ENCODE measurements at places on chromosomes 3 and 15.

DNA sequence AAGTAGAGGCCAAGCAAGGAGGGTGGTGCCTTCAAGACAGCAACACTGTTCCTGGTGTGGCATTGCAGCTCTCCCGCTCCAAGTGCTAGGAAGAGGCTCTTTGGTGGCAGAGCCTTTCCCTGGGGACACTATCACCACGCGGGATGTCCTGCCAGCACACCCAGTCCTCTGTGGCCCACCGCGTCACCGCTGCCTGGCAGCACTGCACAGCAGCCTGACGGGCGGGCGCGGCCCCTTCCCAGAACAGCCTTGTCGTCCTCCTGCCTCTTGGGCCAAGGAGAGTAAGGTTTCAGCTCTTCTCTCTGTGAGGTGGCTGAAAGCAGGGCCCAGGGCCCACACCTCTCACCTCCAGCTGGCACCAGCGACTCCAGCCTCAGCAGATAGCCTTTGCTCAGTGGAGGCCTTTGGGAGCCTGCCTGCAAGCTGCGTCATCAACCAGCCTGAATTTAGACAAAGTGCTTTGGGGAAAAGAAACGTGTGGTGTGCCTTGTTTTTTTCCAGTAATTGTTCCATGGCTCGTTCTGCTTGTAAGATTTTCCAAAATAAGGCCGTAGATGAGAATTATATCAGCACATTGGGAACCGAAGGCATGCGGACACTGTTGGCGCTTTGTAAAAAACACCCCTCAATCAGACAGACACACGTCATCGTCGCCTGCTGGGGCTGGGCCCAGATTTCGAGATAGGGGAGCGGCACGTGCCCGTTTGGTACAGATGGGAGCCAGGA is 65.0 kb downstream of the AAGAB start:
- DNase-seq: no peak

GRCh38 chr15:94233441-94233840 is 2.1 kb downstream of the MCTP2 start:
- no peak for DNase-seq

DNA sequence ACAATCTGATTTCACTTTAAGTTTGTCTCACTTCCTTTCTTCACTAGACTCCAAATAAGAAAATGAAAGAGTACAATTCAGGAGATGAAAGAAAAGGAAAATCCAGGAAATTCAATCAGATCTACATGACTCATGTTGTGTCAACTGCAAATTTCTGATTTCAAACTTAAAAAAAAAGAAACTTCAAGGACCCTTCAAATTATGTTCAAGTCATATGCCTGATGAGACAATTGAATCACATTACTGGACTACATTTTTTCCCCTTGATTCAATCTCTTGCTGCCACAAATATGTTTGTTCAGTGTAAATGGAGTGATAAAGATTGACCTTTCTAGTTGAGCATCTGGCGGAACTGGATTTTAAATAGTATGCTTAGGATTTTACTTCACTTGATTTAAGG is 37.4 kb downstream of the FRMD5 start:
- DNase-seq: no peak

- peak; percentile 55 for DNase-seq
These were observed 20.7 kb downstream of the SHF start for GRCh38 chr15:45166834-45167630.

DNA sequence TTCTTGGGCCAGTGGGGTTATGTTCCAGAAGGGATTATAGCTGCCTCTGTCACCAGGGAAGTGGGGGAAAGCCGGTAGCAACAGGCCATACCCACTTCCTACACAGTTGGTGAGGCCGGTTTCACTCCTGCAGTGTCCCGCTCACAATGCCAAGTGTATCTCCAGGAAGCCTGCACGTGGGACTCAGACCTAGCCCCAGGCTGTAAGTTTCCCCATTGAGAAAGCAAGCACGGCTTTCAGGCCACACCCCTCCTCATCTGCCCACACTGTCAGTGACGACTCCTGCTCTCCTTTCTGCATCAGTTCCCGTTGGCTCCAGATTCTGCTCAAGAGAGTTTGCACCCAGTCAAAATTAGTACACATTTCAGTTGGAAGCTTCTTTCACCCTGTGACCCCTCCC is 51.6 kb upstream of the CPOX start:
- DNase-seq: no peak

DNA sequence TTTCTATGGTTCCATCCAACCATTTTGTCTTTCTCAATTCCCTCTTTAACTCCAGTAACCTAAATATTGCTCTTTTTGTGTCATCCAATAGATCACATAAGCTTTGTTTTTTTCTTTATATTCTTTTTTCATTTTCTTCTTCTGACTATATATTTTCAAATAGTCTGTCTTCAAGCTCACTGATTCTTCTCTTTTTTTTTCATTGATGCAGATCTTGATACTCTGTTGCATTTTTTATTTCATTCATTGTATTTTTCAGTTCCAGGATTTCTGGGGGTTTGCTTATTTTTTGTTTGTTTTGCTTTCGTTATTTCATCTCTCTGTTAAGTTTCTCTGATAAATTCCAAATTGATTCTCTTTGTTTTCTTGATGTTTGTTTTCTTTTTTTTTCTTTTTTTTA is 36.2 kb downstream of the CLDN1 start:
- DNase-seq: no peak

DNA sequence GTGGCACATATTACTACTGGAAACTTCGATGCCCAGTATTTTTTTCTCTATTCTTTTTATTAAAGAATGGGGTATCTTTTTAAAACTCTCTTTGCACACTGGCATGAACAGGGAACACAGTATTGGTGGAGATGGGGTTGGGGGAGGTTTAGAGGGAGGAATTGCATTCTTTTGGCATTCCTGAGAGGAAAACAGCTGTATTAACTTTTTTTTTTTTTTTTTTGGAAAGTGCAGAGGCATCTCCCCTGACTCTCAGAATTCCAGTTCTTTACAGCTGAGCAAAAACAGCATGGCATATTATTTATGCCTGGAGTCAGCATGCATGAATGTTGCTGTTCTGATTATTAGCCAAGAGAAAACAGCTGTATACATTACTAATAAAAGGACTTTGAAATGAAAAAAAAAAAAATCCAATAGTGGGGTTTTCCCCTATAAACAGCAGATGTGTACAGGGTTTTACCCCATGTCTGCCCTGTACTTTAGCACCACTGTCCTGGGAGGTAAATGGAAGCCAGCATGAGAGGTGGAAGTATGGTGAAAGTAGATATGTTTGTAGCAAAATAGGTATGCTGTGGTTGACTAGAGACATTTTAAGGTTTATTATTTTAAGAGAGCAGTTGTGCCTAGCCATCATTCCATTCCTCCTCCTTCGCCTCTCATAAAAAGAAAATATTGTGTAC is 132.2 kb downstream of the FNDC3B start:
- DNase-seq: no peak

GRCh38 chr3:191136347-191136746 is 62.7 kb upstream of the OSTN start:
- no peak for DNase-seq

DNA sequence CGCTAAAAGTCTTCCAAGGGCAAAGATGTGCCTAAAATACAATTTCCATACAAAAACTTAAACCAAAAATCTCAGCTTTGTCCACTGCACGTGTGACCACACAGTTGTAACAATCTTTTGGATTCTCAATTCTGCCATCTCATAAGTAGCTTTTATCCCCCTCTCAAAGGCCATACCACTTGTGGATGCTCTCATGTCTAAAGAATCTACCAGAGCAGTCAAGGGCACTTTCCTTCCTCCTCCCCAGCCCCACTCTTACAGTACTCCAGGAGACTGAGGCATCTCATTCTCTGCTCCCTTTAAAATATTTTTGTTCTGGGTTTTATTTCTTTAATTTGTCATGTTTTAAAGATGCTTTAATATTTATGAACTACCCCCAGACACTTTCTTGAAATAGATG is 102.3 kb upstream of the PFN2 start:
- DNase-seq: no peak

- no peak for DNase-seq
These were observed 136.3 kb downstream of the GHSR start for GRCh38 chr3:172312001-172312400.

- DNase-seq: no peak
These were observed 348.2 kb downstream of the GRM7 start for GRCh38 chr3:7209098-7209497.

DNA sequence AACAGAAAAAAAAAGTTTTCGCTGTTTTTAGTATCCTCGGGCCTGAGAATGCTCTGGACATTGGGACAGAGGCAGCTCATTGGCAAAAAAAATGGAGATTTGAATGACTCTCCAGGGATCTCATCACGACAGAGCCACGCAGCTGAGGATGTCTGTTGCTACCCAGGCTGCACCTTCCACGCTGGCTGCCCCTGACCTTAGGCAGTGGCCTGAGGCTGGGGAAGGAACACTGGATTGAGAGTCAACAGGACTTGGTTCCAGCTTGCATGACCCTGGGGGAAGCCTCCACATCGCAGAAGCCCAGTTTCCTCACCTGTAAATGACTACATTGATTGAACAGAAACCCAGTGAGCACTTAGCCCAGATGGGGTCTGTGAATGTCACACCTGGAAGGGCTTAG is 8.7 kb upstream of the ACSBG1 start:
- no peak for DNase-seq

DNA sequence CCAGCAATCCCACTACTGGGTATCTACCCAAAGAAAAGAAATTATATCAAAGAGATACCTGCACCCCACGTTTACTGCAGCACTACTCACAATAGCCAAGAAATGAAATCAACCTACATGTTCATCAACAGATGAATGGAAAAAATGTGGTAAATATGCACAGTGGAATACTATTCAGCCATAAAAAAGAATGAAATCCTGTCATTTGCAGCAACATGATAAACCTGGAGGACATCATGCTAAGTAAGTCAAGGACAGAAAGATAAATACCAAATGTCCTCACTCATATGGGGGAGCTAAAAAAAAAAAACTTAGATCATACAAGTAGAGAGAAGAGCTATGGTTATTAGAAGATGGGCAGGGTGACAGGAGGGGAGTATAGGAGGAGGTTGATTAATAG is 9.1 kb downstream of the ZBTB11 start:
- DNase-seq: no peak

DNA sequence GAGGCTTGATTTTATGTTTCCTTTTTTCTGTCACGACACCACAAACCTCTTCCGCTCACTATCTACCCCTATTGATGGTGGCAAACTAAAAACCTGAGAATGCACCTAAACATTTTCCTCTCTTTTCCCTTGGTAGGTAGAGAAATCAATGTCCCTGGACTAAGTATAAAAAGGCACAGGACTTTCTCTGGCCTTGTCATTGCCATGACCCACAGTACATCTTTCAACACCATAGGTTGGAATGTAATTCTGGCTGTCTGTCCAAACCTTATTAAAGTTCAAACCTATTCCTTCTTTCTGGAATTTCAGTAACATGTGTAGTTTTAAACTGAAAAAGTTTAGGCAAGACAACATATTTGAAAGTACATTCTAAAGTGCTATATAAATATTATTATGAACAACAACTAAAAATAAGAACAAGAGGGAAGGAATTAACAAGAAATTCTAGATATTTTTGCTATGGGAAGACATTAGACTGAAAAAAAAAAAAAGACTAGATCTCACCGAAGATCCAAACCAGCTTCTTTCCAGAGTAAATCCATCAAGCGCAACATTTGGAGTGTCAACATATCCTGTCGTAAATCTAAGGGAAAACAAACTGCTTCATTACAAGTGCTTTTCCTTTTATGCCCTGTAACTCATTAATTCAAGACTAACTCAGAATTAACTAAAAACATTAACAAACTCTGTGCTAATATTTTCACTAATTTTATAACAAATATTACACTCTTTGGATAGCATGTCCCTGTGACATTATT is 73.1 kb downstream of the FAIM start:
- DNase-seq: no peak

GRCh38 chr15:86915811-86916331 is 836.2 kb downstream of the AGBL1 start:
- DNase-seq: no peak

- no peak for DNase-seq
These were observed 146.0 kb downstream of the IL20RB start for GRCh38 chr3:137103739-137104138.

- no peak for DNase-seq
These were observed 105.5 kb downstream of the PLD1 start for GRCh38 chr3:171704814-171705213.

DNA sequence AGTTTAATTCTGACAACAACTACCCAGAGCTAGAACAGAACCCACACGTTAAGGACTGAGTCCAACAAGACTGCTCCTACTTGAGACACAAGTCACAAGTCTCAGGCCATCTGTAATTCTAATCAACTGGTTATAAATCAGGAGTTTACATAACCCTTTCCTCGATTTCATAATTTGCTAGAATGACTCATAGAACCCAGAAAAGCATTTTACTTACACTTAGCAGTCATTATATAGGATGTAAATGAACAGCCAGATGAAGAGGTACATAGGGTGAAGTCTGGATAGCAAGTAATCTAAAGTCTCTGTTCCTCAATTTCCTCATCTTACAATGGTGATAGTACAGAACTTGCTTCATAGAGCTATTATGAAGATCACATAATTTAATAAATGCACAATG is 1018.2 kb downstream of the DIPK2A start:
- DNase-seq: no peak

GRCh38 chr15:40582726-40583246 is 11.3 kb upstream of the KNL1 start:
- DNase-seq: no peak

- DNase-seq: no peak
These were observed 12.3 kb downstream of the DPH3 start for GRCh38 chr3:16252243-16252978.

DNA sequence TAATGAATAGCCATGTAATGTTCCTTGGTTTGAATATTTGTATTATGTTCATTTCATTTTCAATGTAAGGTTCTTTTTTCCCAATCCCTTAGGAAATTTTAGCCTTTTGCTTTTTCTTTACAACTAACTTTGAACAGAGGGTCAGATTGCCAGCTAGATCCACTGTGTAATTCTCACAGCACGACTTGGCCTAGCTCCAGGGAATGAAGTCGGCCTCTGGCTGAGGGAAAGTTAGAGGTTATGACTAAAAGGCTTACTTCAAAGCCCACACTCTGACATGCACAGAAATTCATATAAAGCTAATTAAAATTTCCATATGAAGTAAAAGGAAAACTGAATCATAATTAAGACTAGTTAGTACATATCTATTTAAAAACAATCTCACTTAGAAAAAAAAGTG is 38.7 kb downstream of the ROBO1 start:
- peak; percentile 1 for DNase-seq

- DNase-seq: no peak
These were observed 16.0 kb upstream of the LRRN1 start for GRCh38 chr3:3783210-3783609.

DNA sequence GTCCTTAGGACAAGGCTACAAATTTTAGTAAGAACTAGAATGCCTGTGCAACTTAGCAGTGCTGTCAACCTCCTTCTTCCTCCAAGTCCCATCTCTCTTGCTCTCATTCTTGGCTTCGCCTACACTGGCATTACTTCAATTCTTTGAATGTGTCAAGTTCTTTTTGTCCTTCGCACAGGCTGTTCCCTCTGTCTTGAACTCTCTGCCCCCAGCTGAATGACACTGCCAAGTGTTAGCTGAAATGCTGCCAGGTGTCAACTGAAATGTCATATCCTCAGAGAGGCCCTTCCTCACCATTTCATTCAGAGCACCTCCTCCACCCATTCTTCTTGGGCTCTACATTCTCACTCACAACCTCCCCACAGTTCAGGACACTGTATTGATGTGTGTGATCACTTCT is 48.8 kb upstream of the PSMD6 start:
- DNase-seq: no peak

GRCh38 chr15:88315221-88315878 is 58.8 kb upstream of the NTRK3 start:
- no peak for DNase-seq
